Urothelium cell line (cell line): ENCODE measurements at places on chromosomes 4 and X.

DNA sequence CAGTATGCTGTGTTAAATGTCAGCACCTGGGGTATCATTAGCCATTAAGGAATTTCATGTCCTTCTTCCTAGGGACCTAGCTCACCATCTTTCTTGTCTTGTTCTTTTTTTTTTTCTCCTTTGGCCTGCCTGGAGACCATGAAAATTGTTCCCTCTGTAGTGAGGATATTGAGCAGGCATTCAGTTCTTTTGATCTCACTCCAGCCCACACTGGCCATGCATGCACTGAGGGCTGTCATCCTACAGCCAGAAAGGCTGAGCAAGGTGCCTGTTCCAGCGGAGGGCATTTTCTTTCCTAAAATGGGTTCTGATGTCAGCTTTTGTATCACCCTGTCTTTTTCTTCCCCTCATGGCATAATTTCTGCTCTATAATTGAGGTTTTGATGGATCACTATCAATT is 275.9 kb upstream of the HAND2 start:
- no peak for DNase-seq

- peak; percentile 46 for DNase-seq
Measured at GRCh38 chr4:110854021-110854678, 231.3 kb upstream of the PITX2 start.

DNA sequence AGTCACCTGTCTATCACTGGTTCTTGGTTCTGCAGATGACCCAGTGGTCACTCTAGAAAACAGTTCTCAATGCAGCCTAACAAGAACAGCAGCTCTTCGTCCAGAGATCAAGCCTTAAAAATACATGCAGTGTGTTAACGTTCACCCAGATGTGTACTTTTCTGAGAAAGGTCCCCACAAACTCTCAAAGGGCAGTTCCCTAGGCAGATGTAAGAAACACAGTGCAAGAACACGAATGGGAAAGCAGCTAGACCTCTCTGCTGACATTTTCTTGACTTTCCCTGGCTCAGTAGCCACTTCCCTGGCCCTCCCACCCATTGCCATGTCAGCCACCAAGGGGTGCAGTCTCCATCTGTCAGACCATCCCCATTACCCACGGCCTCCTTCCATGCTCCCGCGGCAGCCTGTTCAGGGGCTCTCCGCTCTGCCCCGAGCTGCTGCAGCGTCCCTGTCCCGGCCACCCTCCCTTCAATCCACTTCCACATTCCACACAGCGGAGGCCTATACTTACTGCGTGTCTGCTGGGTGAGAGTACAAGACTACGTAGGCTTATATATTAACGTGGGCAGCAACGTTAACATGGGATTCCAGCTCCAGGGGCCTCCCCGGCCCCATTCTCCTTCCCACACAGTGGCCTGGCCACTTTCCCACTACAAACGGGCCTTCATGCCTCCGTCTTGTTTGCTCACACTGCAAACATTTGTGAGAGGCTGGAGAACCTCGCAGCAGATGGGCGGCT is 34.3 kb downstream of the IRF2 start:
- no peak for DNase-seq

DNA sequence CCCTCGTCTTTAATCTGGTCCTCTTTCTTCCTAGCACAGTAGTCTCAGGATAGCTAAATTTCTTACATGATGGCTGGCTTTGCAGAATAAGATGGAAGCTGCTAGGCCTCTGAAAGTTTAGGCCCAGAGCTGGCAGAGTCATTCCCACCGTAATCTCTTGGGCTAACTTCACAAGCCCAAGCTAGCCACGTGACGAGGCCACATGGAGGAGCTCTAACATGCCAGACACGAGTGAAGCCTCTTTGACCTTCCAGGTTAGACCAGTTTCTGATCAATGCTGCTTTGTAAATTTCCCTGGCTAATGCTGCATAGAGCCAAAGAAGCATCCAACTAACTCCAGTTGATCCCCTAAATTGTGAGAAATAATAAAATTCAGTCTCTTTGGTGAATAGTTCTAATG is 9.5 kb upstream of the CENPE start:
- peak; percentile 12 for DNase-seq

GRCh38 chr4:47465004-47465403 is 1.5 kb upstream of the COMMD8 start:
- DNase-seq = no peak

DNA sequence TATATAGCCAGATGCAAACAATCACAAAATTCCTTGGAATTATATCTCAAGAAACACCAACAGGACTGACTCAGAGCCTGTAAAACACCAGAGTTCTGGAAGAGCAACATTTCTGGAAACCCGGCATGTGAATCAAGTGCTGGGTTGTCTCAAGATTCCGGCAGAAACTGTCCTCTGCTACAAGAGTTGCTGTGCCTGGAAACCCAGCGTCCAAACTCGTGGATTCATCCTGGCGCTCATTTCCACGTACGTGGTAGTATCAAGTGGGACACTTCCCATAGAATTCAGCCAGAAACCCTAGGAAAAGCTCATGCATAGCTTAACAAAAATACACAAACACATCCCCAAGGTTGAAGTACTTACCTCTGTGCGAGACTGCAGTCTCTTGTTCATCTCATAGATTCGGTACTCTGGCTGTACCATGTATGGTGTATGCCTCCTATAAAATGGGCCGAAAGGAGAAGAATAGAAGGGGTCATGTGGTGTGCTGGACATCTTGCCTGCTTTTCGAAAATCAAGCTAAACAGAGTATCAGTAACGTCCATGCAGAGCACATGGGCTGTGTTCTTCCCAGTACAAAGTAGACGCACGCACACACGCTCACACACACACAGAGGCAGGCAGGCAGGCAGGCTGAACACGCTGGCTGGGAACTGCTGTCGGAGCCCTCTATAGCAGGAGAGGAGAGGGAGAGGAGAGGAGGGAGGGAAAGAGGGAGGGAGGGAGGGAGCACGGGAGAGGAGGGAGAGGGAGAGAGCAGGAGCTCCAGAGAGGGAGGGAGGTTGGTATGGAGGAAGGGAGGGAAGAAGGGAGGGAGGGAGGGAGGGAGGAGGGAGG is at the start of gene LDB2:
Gene LDB2 (minus strand): TSS at position 655 of the 837 bp plus-strand sequence.
- peak; percentile 30 for DNase-seq

- no peak for DNase-seq
Measured at GRCh38 chr4:14700544-14700943, 301.7 kb upstream of the CPEB2 start.

GRCh38 chr4:177339477-177340374 is 30.1 kb downstream of the NEIL3 start:
- DNase-seq = peak; percentile 12

- DNase-seq = no peak
Measured at GRCh38 chrX:119518371-119518770, 46.8 kb downstream of the STEEP1 start.

GRCh38 chr4:178856139-178856800 is 1414.0 kb upstream of the AGA start:
- no peak for DNase-seq

- no peak for DNase-seq
Measured at GRCh38 chr4:7878323-7878722, 61.3 kb downstream of the AFAP1 start.

- no peak for DNase-seq
Measured at GRCh38 chr4:125382995-125383394, 68.2 kb downstream of the FAT4 start.

- peak; percentile 45 for DNase-seq
Measured at GRCh38 chrX:49155243-49155899, 7.2 kb upstream of the MAGIX start.

DNA sequence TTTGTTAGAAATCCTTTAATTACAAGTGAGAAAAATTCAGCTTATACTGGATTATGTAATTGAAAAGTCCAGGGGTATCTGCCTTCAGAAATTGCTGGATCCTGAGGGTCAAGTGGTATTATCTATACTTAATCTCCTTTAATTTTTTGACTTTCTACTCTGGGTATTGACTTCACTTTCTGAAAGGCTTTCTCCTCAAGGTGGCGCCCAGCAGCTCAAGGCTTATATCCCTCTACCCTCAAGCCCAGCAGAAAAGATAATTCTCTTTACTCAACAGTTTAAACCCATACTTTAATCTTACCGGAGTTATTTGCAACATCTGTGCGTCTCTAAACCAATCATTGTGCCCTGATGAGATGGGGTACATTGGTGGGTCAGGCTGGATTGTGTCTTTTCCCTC is 129.5 kb downstream of the LARP7 start:
- DNase-seq = peak; percentile 23

DNA sequence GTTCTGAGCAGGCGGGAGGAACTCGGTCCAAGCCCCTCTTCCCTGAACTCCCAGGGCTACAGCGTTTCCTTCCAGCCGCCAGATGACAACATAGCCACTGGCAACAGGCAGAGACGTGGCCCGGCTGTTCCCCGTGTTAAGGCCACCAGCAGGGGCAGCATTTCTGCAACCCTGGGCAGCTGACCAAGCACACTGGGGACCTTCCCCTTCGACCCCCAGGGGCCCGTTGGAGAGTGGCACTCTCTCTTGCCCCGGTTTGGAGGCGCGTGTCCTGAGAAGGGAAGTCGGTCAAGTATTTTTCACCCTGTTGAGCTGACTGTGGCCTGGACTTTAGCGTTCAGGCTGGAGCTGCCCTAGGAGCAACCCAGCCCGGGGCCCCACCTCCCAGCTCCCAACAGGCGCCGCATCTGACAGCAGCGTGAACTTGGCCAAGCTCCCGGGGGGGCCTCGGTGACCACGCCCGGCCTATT is 37.6 kb downstream of the ZBTB49 start:
- DNase-seq = peak; percentile 10

- no peak for DNase-seq
Measured at GRCh38 chr4:128657638-128658037, 151.9 kb upstream of the JADE1 start.

- DNase-seq = no peak
Measured at GRCh38 chrX:139929876-139930275, 3.0 kb downstream of the ATP11C start.

GRCh38 chr4:68259191-68259590 is 13.7 kb upstream of the TMPRSS11B start:
- no peak for DNase-seq

DNA sequence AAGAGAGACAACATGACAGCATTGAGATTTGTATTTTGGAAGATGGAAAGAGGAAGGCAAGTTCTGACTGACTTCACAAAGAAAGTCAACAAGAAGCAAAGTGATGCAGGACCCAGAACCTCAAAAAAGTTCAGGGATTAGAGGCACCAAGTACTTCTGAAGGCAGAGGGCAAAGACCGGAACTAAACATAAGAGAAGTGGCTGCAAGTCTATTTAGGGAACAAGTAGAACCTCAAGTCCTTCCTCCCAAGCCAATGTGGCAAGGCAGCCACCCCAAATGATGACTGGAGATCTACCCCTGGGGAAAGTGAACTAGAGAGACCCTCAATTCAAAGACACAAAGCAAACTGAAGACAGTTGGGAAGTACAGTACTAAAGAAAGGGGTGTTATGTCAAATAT is 46.6 kb downstream of the SLC39A8 start:
- no peak for DNase-seq

- no peak for DNase-seq
Measured at GRCh38 chr4:34644579-34645115, 1599.7 kb downstream of the ARAP2 start.

DNA sequence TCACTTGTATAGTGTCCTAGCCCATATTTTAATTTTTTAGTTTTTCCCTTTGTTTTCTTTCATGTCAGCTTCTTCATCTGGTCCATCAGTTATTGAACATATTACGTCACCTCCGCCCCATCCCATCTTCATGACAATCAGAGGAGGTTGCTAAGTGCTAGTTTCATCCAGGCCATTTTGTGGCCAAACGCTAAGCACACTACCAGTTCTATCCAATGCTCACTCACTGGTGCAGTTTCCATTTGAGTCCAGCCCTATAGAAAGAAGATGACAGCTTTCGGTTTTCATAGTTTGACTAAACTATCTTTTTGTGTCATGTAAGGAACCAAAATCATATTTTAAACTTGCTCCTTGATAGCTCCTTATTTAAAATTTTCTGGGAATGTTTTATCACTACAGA is 304.2 kb downstream of the TENM3 start:
- DNase-seq = no peak

DNA sequence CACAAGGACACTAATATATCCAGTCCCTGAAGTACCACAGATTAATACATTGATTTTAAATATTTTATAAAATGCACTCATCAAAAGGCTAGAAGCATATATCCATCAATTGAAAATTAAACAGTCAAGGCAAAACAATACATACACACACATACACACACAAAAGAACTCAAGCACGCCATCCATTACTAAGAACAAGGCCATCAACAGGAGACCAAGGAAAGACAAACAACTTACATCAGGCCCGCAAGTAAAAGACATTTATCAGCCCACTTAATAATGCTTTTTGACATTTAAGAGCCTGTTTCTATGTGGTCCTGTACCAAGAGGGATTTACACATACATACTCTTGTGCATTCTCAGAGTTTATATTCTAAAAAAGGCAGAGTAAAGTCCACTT is 50.0 kb upstream of the ZNF827 start:
- DNase-seq = no peak

DNA sequence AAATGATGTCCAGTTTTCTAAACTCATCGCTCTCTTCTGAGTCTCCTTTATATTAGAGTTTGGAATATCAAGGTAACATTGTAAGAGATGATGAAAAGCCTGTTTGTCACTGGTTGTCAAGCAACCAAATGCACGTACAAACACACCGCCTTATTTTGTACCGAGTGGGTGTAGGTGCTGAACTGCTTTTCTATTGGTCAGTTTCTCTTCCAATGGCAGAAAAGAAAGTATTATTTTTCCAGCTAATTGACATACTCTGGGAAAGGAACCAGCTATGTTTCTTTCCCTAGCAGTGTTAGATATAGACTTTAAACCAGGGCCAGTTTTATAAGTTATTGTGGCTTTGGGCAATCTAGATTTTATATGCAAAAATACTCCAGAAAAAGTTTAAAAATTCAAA is 6.6 kb upstream of the PPM1K start:
- no peak for DNase-seq

DNA sequence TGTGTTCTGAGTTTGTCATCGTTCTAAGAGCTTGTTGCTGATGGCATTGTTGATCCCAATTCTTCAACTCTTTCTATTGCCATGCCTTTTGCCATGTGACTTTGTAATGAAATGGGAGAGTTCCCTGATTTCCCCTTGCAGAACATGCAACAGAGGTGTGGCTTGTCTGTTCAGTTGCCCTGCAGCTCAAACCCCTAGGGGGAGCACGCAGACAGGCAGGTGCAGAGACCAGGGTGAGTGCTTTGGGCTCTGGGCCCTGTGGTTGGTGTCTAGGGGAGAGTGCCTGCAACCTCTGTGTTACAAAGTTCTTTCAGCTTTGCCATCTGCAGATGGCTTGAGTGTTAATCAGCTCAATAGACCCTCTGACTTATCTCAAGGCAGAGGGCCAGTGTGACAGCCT is 332.7 kb downstream of the MID1IP1 start:
- DNase-seq = no peak

GRCh38 chr4:22482250-22483127 is 33.4 kb downstream of the ADGRA3 start:
- no peak for DNase-seq

- no peak for DNase-seq
Measured at GRCh38 chrX:15033917-15034316, 160.7 kb downstream of the MOSPD2 start.

- DNase-seq = no peak
Measured at GRCh38 chr4:124738994-124739393, 26.5 kb upstream of the ANKRD50 start.

- no peak for DNase-seq
Measured at GRCh38 chrX:122501652-122502051, 682.4 kb upstream of the GRIA3 start.
